ENCODE measurements at places on chromosomes 16 and 17.
A peak's percentile ranks its signal among the peaks of the same experiment; 100 is the strongest.

GRCh38 chr16:85081038-85081437 is 31.2 kb downstream of the CIBAR2 start:
- no peak for DNase-seq

DNA sequence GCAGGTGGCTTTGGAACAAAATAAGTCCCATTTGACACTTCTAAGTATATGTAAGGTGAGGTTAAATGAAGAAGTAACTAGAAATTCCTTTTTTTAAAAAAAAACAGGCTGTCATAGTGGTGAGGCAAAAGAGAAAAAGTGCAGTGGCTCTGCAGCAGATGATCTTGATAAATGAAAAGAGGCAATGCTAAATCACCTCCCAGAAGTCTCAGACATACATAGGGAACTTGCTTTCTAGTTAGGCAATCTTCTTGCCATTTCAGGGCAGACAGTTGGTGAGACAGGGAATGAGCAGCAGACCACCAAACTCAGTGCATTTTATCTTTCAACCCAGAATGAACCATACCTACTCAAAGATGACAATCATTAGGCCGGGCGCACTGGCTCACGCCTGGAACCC is 90.8 kb downstream of the MYO1D start:
- no peak for DNase-seq

DNA sequence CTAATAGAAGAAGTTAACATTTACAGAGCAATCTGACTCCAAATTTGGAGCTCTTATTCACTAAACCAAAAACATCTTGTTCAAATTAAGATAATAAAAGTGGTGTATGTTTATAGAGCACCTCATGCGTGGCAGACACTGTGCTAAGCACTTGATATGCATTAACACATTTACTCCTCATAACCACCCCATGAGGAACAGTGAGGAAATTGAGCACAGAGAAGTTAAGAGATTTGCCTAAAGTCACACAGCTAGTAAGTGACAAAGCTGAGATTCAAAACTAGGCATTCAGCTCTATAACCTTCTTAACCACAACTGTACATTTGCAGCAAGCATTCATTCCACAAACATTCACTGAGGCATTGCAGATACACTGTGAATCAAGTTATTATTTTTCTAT is 94.0 kb downstream of the VAT1L start:
- no peak for DNase-seq

- DNase-seq, result no peak
Measured at GRCh38 chr16:89460556-89460955, 29.8 kb downstream of the ANKRD11 start.

GRCh38 chr17:16304830-16305229 is 48.4 kb downstream of the CENPV start:
- peak; percentile 42 for DNase-seq

DNA sequence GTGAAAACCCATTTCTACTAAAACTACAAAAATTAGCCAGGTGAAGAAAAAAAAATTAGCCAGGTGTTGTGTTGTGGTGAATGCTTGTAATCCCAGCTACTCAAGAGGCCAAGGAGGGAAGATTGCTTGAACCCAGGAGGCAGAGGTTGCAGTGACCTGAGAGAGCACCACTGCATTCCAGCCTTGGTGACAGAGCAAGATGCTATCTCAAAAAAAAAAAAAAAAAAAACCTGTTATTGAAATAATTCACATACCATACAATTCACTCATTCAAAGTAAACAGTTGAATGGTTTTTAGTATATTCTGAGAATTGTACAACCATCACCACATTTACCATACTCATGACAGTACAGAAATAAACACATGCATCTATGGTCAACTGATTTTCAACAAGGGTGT is 31.0 kb downstream of the ZNRF1 start:
- no peak for DNase-seq

DNA sequence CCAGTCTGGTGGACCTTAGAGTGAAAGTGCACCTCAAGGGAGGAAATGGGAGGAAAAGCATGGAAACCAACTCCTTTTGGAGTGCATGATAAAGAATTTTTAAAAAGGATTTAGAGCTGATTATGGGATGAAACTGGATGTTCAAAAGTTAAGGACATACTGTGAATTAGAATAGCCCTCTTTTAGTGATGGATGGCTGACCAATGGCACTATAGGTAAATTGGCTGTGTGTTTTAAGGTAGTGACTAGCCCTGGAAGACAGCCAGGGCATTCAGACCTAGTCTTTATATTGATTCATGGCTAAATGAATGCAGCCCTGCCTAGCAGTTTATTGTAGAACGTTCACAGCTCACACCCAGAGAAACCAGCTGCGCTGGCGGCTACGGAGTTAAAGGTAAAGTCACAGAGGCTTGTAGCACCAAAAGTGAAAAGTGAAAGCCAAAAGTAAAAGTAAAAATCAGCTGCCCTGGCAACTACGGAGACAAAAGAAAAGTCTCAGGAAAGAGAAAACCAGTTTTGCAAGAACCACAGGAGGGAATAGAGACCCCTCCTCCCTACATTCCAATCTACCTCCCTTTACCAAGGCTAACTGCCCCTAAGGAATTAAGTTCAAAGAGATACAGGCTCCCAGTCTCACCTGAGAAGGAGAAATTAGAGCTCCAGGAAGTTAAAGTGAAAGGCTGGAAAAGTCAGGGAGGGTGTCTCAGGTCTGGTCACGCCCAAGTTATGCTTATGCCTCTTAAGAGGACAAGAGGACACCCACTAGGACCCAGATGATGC is 21.8 kb downstream of the ACSM1 start:
- DNase-seq, result peak; percentile 28

DNA sequence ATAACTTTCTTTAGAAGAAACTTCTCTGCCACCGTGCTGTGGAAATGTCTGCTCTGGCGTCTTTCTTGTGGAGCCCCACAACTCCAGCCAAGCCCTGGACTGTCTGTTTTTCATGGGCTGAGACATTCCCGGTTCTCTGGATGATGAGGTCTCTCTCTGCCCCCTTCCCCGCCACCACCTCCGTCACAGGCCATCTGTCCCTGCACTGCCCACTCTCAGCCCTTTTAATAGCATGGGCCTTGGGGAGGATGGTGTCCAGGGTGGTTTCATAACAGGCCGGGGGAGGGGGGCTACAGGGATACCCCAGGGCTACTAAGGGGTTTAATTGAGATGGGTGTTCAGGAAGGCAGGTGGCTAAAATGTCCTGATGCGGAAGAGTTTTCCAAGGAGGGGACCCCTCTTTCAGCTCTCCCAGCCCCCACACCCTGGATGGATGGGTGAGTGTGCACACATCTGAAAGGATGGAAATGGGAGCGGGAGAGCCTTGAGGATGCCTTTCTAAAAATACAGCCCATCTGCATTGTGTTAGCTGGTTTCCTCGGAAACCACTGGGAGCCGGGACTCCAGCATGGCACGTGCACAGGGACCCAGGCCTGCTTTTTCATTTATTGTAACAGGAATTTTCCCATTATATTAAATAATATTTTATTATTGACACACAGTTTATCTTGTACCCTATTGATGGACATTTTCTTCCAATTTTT is 14.6 kb upstream of the NDRG4 start:
- DNase-seq, result no peak

- DNase-seq, result no peak
Measured at GRCh38 chr16:83802554-83803205, 5.1 kb upstream of the HSBP1 start.

DNA sequence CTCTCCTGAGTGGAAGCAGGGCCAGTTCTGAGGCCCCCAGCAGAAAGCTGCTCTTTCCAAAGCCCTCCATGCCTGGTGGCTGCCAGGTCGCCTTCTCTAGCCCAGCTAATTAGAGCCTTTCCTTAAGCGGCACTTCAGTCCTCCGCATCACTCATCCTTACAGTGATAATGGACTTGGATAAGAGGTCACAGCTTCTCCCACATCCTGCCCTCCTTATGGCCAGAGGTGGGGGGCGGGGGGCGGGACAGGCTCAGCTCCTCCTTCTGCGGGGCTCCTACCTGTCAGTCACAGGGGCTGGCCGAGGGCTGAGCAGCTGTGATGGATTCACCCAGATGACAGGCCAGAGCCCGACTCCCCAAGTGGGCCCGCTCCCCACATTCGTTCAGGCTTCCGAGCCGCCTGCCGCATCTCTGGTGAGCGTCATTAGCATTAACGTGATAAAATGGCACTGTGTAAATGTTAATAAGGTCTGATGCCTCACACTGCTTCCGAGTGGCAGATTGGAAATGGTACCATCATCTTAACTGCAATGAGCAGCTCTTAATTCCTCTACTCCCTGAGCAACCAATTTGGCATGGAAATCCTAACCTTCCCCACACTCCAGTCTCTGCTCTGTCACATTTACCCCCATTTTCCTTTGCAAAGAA is 41.3 kb downstream of the GRIN2C start:
- no peak for DNase-seq

- DNase-seq, result no peak
Measured at GRCh38 chr17:77242118-77242851, 101.5 kb downstream of the SEC14L1 start.

DNA sequence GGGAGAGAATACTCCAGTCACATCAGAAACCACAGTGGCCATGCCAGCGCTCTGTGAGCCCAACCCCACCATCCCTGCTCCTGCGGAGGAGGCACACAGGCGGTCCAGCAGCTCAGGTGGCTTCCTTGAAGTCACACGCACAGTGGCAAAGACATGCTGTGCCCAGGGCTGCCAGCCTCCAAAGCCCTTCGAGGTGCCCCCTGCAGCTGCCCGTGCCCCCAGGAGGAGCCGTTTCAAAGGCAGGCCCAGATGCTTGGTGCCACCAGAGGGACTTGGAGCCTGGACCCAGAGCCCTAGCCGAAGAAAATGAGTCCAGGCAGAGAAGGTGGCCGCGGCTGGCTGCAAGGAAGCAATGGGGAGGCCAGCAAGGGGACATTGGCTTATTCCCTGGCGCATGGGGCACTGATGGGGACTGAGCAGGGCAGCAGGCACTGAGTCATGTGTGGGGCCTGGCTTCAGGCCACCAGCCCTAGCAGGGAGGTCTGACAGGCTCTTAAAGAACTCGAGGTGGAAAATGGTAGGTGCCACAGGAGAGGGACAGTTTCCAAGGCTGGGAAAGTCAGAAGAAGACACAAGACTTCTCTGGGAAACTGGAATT is 17.2 kb upstream of the CACNG1 start:
- DNase-seq, result no peak

DNA sequence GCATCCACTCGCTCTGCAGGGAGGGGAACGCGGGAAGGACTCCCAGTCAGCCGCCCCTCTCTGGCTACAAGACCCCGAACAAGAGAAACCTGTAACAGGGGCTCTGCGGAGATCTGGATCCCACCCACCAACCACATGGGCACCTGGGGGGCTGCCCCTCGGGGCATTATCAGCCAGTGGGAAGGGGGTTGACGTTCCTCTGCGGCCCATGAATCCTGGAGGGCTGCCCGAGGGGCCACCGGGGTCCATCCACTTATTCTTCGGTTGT is 1.8 kb upstream of the PCGF2 start:
- no peak for DNase-seq

DNA sequence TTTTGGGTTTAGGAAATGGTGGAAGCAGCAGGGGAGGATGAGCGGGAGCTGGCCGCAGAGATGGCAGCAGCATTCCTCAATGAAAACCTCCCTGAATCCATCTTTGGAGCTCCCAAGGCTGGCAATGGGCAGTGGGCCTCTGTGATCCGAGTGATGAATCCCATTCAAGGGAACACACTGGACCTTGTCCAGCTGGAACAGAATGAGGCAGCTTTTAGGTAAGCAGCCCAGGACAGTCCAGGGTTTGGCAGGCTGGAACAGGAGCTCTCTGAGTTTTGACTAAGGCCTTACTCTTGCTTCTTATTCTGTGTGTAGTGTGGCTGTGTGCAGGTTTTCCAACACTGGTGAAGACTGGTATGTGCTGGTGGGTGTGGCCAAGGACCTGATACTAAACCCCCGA is 41.4 kb downstream of the SF3B3 start:
- no peak for DNase-seq

GRCh38 chr16:54282202-54282927 is 4.2 kb downstream of the IRX3 start:
- peak; percentile 20 for DNase-seq

GRCh38 chr17:58249270-58250133 is 11.1 kb downstream of the LPO start:
- peak; percentile 62 for DNase-seq

DNA sequence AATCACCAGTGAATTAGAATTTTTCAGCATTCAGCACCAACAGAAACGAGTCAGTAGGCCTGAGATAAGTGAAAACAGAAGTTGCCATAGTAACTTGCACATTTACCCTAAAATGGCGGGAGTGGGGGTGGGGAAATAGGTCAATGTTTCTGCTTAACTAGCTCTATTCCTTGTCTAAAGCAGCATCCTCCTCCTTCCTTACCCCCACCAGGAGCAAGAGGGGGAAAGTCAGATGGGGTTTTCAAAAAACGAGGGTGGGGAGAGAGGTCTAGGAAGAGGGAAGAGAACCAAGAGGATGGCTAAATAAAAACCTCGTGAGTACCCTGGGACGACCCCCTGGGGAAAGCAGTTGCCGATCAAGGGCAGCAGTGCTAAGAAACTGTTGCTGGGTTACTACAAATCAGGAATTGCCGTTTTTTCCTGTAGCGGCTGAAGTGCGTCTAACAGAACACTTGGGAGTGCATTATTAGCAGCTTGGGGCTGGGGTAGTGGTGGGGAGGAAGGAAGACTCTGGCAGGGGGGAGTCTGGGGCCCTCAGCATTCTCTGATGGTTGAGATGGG is 34.4 kb upstream of the MNT start:
- peak; percentile 16 for DNase-seq

DNA sequence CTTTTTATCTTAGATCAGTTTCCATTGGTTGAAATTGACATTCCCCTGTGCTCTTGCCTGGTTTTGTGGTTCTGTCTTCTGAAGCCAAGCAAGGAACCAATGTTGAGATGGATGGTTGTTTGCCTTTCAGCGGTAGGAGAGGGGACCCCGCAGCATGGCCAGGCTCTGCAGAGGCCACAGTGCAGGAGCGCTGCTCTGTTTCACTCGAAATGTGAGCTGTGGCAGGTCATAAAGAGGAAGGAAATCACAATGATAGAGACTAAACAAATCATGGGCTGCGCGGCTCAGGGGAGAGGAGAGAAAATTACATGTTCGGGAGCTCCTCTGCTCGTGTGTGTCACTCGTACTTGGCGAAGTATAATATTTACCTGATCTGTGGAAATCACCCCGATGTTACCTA is 148.2 kb downstream of the SNX29 start:
- peak; percentile 45 for DNase-seq

GRCh38 chr16:3180445-3180878 is 7.5 kb upstream of the OR1F1 start:
- no peak for DNase-seq
